ENCODE measurements at places on chromosomes 6 and 20.

GRCh38 chr6:157563611-157564284 lies 182.8 kb downstream of the ZDHHC14 start:
- DNase-seq = no peak

- no peak for DNase-seq
Observed at GRCh38 chr20:3245156-3245555, 6.2 kb upstream of the SLC4A11 start.

GRCh38 chr6:150694889-150695288 lies 95.2 kb downstream of the PLEKHG1 start:
- no peak for DNase-seq

DNA sequence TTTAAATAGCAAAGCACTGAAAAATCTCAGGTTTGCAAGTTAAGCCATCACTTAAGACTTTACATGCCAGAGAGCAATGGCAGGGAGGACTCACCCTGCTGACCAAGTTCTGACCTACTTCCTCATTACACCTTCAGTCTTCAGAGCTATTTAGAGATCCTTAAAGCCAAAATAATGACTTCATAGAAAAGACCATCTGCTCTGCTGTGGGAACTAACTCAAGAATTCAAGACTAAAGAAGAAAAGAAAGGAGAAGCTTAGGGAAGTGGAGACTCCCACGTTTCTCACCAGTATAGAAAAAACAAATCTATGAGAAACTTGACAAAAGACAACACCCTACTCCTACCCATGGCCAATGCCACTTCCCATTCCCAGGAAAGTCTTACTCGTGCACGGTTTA lies 28.6 kb downstream of the XPO5 start:
- DNase-seq = no peak

DNA sequence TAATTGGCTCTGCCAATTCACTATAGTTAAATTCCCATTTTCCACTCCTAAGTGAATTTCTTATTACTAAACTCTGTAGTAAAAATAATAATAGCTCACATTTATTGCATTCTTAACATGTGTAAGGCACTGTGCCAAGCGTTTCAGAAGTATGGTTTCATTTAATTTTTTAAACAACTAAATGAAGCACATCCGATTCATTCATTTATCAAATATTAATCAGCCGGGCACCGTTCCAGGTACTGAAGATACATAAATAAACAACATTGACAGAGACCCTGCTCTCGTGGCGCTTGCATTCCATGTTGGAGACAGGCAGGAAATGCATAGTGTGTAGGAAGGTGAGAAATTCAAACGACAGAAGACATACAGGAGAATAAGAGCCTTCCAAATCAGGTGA lies 423.2 kb upstream of the JARID2 start:
- no peak for DNase-seq

All from small intestine (tissue), 16 donors.